Stimulated activated CD4-positive, alpha-beta T cell treated with anti-CD3 and anti-CD28 coated beads, Interleukin-4, amount 100 ng/mL, for 48 hours (primary cell): ENCODE measurements at places on chromosomes 3 and 15.

GRCh38 chr3:45109771-45110508 is 36.2 kb downstream of the CDCP1 start:
- DNase-seq, result no peak

DNA sequence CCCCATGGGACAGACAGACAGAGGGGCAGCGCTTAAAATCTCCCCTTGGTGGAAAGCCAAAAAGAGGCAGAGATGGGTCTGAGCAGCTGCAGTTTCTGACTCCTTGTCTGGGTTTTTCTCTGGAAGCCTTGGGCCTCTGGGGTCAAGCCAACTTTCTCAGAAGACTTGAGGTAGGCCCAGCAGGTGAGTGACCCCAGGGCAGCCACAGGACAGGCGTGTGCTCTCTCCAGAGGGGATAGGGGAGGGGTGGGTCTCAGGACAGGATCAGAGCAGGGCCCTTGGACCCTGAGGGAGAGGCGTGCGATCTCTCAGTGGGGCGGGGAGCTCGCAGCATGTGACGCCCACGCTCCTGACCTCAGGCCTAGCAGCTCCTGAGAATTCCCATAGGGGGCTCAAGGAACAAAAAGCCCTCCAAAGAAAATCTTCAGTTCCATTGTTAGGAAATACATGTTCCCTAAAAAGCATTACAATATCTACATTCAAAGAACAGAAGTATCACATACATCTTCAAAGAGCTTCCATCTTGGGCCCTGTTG is 34.6 kb upstream of the DUSP7 start:
- DNase-seq, result no peak

DNA sequence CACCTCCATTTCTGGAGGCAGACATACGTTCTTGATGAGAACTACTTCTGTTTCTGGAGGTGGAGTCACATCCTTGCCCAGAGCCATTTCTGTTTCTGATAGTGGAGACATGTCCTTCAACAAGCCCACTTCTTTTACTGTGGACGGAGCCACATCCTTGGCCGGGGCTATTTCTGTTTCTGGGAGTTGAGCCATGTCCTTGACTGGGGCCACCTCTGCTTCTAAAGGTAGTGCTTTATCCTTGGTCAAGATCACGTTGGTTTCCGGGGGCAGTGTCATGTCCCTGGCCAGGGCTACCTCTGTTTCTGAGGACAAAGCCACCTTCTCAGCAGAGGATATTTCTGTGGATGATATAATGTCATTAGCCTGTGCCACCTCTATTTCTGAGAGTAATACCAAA is 100.0 kb downstream of the MAP4 start:
- DNase-seq, result no peak

DNA sequence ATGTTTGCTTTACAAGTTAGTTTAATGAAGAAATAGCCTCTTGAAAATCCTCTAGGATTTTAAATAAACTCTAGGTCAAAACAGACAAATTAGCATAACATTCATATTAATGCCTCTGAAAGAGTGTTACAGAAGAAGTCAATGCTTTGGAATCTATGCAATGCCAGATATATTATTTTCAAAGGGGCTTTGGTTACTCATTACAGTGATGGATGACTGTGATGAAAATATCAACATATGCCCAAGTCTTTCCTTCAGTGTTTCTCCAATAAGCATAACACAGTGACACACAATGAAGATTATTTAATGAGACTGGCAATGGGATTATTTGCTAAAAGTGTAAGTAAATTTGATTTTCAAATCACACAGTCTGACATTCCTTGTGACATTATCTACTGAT is 1247.2 kb downstream of the ROBO2 start:
- DNase-seq, result no peak

DNA sequence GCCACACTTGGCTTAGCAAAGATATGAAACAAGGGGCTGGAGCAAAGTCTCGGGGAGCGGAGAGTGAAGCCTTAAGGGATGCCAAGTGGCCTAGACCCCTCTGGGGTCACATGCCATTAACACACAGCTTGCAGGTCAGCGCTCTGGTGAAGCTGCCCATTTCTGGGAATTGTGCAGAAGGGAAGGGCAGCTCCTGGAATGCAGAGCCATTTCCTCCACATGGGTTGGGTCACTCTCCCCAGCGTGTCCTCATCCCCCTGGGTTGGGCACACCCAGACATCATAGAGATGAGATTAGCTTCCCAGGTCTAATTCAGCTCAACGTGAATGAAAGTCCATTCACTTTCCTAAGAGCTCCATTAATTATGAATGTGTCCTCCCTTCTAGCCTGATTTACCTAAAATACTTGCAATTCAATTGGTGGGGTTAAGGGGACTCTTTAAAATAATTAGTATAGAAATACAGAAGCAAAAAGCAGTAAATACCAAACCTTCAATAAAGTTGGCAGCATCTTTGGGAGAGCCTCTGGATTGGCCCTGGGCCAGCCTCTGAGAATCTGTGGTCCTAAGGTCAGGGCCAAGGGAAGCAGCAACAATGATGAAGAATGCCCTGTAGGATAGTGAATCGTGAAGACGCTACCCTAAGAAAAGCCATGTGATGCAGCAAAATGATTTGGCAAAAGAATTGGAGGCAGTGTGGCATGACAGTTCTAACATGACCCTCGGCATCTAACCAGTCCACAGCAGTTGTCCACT is 17.8 kb downstream of the MRAS start:
- DNase-seq, result no peak

DNA sequence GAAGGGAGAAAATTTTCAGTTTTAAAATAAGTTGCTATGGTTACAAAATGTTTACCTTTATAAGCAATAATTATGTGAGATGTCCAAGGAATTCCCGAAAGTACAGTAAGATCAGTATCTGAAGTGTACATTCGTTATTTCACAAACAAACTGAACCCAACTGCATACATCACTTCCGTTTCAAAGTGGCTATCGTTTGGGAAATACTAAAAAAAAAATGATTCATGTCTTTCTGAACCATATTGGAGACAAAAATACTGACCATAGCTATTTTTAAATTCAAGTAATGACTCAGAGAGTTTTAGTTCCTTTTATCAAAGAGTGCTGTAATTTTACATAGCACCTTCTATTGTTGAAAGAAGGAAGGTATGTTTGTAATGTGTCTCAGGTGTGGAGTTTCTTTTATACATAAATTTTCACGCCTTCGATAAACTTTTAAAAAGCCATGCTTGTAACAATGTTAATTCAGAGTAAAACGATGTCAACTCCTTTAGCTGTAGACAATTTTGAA is 8.0 kb upstream of the ANKRD28 start:
- no peak for DNase-seq

DNA sequence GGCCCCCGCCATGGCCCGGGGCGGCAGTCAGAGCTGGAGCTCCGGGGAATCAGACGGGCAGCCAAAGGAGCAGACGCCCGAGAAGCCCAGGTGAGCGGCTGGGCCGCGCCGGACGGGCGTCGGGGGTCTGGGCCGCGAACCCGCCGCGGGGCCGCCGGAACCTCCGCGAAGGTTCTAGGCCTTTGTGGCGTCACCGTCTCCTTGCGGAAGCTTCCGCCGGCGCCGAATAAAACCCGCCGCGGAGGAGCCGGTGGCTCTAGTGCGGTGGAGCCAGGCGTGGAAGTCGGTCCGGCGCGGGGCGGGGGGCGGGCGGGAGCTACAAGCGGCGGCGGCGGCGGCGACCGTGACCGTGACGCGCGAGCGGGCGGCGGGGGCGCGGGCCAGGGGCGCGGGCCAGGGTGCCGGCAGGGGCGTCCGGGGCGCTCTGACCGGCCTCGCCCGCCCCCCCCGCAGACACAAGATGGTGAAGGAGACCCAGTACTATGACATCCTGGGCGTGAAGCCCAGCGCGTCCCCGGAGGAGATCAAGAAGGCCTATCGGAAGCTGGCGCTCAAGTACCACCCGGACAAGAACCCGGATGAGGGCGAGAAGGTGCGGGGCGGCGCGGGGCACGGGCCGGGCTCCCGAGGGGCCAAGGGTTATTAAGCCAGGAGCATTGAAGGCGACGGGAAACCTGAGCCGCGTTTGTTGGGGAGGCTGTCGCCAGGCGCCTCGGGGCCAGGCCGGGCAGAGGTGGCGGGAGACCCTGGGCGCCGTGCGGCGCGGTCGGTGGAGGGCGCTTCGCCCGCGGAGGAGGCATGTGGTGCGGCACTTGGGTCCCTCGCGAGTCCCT is at the start of gene DNAJA4:
TSS of gene DNAJA4 (plus strand) at position 259 of the 833 bp plus-strand sequence. CDS start at position 461, 202 bp downstream.
- DNase-seq, result peak; percentile 50

DNA sequence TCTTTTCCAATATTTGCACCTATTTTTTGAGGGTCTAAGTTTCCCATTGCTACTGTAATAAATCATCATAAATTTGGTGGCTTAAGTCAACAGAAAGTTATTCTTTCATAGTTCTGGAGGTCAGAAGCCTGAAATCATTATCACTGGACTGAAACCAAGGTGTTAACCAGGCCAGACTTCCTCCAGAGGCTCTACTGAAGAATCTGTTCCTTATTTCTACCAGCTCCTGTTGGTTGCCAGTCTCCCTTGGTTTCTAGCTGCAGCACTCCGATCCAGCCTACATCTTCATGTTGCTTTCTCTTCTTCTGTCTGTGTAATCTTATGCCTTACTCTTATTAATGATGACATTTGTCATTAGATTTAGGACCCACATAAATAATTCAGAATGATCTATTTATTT is 22.0 kb upstream of the ARPP21 start:
- DNase-seq, result no peak

DNA sequence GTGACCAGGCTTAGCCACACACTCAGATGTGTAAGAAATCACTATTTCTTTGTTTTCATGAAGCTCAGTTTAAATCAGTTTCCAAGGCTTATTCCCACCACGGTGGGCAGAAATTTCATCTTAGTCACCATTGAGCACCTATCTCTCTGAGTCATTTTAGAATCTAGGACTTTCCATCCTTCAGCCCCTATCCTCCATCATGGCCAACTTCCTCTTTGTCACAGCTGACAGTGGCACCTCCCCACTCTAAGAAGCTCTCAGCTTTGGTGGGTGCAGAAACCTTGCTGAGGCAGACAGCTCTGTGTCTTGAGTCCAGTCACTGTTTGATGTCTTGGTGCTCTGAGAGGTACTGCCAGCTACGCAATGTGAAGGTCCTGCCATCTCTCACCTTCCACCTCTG is 32.9 kb downstream of the SNTN start:
- no peak for DNase-seq

DNA sequence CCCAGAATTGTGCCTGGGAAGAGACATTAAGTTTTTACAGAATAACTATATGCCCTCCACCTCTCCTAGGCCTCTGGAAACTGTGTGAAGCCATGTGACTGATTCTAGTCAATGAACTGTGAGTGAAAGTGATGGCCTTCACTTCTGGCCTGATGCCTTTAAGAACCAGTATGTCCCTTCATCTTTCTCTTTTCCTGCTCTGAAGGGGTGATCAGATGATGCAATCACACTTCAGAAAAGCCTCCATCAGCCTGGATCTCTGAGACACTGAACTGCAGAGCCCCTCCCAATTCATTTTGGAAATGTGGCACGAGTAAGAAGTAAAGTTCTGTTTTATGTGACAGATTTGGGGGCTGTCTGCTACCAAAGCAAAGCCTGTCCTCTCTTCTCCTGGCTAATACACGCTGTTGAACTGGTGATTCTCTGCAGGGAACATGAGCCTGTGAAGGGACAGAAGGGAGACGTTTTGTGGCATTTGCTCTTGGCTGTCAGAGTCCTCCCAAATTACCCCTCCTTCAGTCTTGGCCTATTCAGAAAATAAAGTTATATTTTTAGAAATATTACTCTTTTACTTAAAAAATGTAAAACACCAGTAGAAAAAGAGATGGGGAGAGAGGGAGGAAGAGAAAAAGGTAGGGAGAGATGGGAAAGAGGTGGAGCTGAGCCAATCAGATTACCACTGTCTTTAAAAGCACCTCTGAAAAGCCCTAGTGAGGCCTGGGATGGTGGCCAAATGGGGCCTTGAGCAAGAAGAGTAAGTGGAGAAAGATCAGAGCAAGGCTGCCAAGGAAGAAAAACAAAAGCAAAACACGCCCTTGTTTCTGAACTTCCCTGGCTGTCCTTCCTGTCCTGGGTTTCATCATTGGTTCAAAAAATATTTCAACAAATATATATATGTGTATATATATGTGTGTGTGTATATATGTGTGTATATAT is 40.9 kb upstream of the RYK start:
- DNase-seq, result no peak

GRCh38 chr15:44319385-44319784 is 30.9 kb downstream of the GOLM2 start:
- no peak for DNase-seq

- no peak for DNase-seq
These were observed 57.2 kb upstream of the CACNA2D3 start for GRCh38 chr3:54065140-54065539.
